Testis (tissue), 5 donors: ENCODE measurements at places on chromosomes 13 and 19.

DNA sequence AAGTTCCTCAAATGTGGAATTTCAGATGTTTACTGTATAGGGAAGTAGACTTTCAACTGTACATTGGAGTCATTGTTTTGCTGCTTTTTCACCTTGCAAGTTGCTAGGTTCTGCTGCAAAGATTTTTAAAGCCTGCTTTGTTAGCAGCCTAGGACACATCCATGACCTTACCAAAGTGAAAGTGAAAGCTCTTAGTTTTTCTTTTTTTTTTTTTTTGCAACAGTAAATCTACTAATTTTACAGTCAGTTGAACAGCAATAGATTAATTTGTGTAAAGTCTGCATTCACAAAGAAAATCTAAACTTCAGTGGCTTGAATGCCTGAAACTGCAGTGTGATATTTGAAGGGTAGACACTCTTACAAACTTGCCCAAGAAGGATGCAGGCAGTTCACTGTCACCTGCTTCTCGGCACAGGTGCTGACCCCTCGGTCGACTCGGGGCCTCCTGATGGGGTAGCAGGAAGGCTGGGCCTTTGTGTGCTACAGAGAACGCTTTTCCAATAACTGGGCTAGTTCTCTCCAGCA lies 5.0 kb upstream of the MTIF3 start:
- no peak for DNase-seq

DNA sequence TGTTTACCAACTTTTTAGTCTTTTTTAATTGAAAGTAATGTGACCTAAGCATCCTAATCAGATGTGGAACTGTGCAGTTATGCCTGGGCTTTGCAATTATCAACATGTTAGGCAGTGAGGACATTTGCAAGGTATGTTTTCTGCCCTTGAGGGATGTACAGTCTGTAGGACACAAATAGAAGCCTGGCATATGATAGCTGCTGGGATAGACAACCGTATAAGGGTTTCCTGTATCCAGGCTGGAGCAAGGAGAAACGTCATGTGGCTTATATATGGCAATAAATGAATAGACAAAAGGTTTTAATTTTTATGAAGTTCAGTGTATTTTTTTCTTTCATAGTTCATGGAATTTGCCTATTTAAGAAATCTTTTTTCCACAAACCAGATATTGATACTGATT lies 2.0 kb upstream of the VPS36 start:
- DNase-seq = no peak

DNA sequence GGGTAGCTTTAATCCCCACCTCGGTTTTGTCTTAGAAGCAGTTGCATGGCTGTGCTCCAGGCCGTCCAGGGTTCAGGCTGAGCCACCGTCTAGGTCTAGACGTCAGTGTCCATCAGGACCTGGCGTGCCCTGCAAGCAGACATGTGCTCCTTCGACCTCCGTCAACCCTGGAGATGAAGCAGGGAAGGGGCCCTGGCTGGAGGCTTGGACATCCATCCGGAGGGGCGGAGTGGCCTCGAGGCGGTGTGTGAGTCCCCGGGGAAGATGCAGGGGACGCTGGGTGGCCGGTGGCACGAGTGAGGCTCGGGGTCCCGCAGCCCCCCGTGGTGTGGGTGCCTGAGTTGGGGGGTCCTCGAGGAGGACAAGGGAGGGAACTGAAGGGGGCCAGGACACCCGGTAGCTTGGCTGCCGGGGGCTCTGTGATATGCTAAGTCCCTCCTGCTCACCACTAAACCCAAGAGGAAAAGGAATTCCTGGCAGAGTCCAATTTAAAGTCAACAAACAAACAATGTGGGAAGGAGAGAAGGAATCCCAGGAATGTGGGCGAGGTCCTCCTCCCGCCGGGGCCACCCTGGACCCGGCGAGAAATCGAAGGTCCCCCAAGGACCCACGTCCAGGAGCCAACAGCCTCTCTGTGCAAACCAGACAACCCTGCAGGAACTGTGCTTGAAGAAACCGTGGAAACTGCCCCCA lies 14.9 kb upstream of the PTBP1 start:
- no peak for DNase-seq

DNA sequence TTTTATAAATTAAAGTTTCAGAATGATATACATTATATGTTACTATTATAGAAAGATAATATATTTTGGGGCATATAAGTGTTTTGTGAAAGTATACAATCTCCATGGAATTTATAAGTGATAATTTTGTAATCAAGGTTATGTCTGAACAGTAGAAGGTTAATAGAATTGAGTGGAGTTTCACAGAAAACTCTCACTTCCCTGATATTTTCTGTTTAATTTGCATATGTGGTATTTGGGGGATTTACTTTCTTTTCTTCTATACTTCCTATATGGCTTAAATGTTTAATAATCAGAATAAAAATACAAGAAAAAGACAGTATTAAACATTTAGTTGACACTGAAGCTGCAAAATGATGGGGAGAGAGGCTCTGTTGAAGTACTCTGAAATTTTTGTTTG lies 848.5 kb downstream of the DACH1 start:
- no peak for DNase-seq
